ENCODE measurements at places on chromosomes 12 and 14.

- no peak for DNase-seq
These were observed 129.1 kb downstream of the KITLG start for GRCh38 chr12:88451205-88451604.

DNA sequence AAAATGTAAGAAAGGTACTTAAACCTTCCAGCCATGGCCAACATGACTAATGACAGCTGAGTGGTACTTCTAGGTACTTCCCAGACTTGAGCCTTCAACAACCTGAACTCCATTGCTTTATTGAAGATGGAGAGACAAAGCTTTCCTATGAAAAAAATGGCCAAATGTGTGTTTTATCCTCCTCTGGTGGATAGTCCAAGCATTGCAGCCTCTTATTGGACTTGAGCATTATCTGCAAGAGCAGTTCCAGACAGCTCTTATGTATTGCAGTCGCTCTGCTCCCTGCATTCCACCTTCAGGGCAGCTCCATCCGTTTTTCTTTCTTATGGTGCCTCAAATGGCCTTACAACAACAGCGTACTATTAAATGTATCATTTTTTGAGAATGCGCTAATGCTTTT, 588.2 kb downstream of the NRXN3 start:
- DNase-seq, result no peak

DNA sequence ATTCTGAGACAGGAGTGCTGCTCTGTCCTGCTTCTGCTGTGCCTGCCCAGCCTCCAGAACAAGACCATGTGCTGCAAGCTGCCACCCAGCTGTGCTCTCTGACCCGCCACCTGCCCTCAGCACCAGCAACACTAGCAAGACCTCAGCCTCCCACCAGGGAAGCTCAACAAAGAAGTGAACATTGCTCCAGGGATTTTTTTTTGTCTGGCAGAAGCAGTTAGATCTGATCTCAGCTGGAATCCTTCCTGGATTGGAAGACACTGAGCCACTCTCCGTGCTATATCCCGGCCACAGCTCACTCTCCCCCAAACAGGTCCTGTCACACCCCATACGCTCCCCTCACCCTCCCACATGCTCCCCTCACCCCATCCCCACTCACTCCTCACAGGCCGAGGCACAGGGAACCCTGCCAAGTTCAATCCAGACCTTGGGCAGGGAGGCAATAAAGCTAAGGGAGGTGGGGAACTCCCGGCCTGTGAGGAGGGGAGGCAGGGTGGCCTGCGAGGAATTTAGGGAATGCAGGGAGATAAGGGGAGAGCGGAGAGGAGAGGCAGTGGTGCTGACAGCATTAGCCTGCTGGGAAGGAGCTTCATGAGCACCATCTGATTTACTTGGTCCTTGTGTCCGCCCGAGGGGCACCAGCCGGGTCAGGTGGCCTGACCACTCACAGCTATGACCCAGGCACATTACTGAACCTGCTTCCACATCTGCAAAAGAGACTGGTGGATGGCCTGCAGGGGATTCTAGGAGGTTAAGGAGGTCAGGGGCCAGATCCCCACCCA, 29.7 kb downstream of the CCDC85C start:
- DNase-seq, result no peak

GRCh38 chr14:59123975-59124374, 64.5 kb upstream of the DAAM1 start:
- DNase-seq, result no peak

- DNase-seq, result no peak
These were observed 42.1 kb downstream of the KRT80 start for GRCh38 chr12:52149651-52150241.

Data from stimulated activated CD8-positive, alpha-beta memory T cell treated with anti-CD3 and anti-CD28 coated beads, Interleukin-15, amount 100 ng/mL, for 48 hours (primary cell).